IMR-90 (cell line): ENCODE measurements at places on chromosomes 5 and 9. TPM values are rescaled to one million over a fixed set of nuclear protein-coding genes. Genes with fewer than 3 reads are reported as not detected.

DNA sequence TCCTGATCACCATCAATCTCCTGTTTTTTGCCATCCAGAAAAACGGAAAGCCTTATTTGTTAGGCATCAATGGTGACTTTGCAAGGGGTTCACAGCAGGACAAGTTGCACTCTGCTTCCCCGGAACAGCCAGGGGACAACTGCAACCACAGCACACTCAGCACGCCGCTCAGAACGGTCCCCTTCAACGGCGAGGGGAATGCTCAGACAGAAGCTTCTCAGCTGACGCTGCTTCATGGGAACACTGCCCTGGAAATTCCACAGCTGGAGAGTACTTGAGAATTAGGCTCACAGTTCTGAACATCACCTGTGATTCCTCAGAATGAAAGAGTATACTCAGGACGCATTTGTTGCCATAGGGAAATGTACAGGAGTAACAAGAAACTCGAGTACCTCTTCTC, 40.1 kb upstream of the PLPP6 start:
- H3K27me3 ChIP-seq, result no peaks in the 10 kb centered on the region
- no peaks in the 10 kb centered on the region for H3K36me3 ChIP-seq
- H3K27ac ChIP-seq, result no peak overlapping the region
- H3K4me3 ChIP-seq, result no peak overlapping the region

DNA sequence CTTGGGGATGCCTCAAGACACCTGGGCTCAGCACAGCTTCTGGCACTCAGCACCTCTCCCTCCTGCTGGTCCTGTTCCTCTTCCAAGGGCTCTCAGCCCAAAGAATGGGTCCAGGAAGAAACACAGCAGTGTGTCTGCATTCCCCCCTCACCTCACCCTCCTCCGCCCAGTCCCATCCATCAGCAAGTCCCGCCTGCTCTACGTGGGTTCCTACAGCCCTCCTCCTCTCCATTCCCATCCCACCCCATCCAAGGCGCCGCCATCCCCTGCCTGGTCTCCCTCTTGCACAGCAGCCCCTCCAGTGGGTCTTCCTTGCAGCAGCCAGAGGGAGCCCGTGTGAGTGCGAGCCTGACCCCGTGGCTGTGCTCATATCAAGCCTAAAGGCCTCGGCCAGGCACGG, 52.3 kb upstream of the RPL26L1 start:
- H3K4me3 ChIP-seq, result no peak overlapping the region
- no peak for DNase-seq
- no peaks in the 10 kb centered on the region for H3K27me3 ChIP-seq
- peaks cover 58% of the 10 kb centered on the region for H3K4me1 ChIP-seq
- peak overlapping the region; percentile 65 for H3K27ac ChIP-seq

DNA sequence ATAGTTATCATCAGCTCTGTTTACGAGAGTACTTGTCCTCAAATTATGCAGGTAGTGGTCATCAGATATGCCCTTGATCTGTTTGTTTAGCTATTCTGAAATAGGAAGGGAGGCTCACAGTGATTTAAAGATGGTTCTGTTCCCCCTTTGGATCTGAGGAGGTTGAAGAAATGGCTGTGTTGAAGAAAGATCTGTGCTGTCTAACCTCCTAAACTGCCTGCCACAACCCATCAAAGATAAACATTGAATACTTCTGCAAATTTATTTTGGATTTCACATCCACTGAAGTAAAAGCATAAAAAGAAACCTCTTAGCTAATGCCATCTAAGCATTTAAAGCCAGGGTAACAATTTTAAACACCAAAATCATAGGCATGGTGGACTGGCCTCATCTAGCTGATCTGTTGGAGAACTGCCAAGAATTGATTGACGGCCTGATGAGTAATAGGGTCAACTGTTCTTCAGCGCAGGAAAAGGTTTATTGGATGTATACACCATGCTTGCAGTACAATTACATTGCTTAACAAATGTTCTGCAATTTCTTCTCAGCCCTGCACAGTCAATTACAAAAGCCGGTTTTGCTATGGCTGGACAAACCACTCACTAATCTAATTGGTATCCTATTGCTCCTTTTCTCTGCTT, 97.6 kb downstream of the SEMA6A start:
- no peaks in the 10 kb centered on the region for H3K27me3 ChIP-seq
- no peak overlapping the region for H3K27ac ChIP-seq
- no peak for DNase-seq
- no peaks in the 10 kb centered on the region for H3K36me3 ChIP-seq
- no peak overlapping the region for H3K4me3 ChIP-seq

- peaks cover 6% of the 10 kb centered on the region; the same call in 1 of the 2 replicates for H3K4me1 ChIP-seq
- no peak overlapping the region for H3K27ac ChIP-seq
- DNase-seq, result peak; percentile 79
- no peak overlapping the region for H3K4me3 ChIP-seq
- no peaks in the 10 kb centered on the region for H3K27me3 ChIP-seq
- no peaks in the 10 kb centered on the region for H3K36me3 ChIP-seq
Measured at GRCh38 chr9:84322828-84323227, 17.7 kb downstream of the SLC28A3 start.

- no peak overlapping the region for H3K27ac ChIP-seq
- H3K27me3 ChIP-seq, result peaks cover 30% of the 10 kb centered on the region
- no peak overlapping the region for H3K4me3 ChIP-seq
- H3K36me3 ChIP-seq, result no peaks in the 10 kb centered on the region
- no peak for DNase-seq
- H3K4me1 ChIP-seq, result no peaks in the 10 kb centered on the region
Measured at GRCh38 chr5:133824661-133825254, 143.7 kb downstream of the C5orf15 start.

- peaks cover 19% of the 10 kb centered on the region for H3K4me1 ChIP-seq
- peak overlapping the region; percentile 94 for H3K4me3 ChIP-seq
- H3K36me3 ChIP-seq, result peaks cover 22% of the 10 kb centered on the region
- no peaks in the 10 kb centered on the region for H3K27me3 ChIP-seq
Measured at GRCh38 chr5:14147210-14147609, 4.1 kb downstream of the TRIO start.

DNA sequence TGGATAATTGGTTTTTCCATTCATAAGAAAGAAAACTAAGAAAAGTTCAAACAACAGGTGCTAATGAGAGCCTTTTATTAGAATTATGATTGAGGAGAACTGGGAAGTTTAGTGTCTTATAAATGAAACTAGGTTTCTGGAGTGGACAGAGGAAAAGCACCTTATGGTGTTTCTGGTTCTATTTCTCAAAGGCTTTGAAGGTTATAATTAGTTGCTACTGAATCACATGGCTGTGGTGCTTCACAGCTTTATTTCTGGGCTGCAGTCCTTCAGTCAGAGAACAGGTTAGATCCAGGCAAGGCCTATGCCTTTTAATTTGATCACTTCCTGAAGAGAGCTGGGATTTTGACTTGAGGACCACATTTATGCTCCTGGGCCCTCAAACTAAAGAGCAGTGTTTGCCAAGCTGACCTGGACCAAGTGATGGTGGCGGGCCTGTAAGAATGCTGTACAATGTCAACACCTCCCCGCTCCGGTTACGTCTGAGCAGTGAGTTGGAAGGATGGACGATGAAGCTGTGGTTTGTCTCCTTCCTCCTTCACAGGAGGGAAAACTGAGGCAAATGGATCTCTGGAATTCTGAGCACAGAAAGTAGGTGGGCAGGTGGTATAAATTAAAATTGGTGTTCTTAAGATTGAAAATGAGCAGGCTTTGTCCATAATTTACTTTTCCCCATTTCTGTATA, 56.0 kb downstream of the ZNF462 start:
- no peak overlapping the region; the same call in 1 of the 2 replicates for H3K27ac ChIP-seq
- H3K36me3 ChIP-seq, result no peaks in the 10 kb centered on the region
- DNase-seq, result no peak
- H3K4me1 ChIP-seq, result peaks cover 18% of the 10 kb centered on the region

DNA sequence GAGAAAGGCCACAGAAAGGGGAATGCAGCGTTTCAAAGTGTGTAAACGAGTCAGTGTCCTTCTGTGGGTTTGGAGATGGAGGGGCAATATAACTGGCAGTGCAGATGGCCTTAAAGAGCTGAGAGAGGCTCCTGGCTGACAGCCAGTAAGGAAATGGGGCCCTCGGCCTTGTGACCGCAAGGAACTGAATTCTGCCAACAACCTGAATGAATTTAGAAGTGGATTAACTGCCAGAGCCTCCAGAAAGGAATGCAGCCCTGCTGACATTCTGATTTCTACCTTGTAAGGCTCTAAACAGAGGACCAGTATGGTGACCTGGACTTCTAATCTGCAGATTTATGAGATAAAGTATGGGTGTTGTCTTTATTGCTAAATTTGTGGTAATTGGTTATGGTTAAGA, 17.5 kb upstream of the NREP start:
- H3K27me3 ChIP-seq, result no peaks in the 10 kb centered on the region
- no peak overlapping the region for H3K4me3 ChIP-seq
- H3K27ac ChIP-seq, result no peak overlapping the region
- DNase-seq, result peak; percentile 42
- peaks cover 3% of the 10 kb centered on the region for H3K4me1 ChIP-seq

GRCh38 chr5:134041570-134042411, 37.0 kb upstream of the VDAC1 start:
- no peak for DNase-seq
- H3K4me3 ChIP-seq, result no peak overlapping the region
- no peaks in the 10 kb centered on the region for H3K4me1 ChIP-seq
- H3K27me3 ChIP-seq, result peaks cover 24% of the 10 kb centered on the region
- H3K36me3 ChIP-seq, result no peaks in the 10 kb centered on the region

GRCh38 chr9:128575916-128576315, 23.5 kb downstream of the SPTAN1 start:
- no peak for DNase-seq
- H3K27me3 ChIP-seq, result no peaks in the 10 kb centered on the region
- H3K4me1 ChIP-seq, result no peaks in the 10 kb centered on the region
- H3K36me3 ChIP-seq, result peaks cover 70% of the 10 kb centered on the region

DNA sequence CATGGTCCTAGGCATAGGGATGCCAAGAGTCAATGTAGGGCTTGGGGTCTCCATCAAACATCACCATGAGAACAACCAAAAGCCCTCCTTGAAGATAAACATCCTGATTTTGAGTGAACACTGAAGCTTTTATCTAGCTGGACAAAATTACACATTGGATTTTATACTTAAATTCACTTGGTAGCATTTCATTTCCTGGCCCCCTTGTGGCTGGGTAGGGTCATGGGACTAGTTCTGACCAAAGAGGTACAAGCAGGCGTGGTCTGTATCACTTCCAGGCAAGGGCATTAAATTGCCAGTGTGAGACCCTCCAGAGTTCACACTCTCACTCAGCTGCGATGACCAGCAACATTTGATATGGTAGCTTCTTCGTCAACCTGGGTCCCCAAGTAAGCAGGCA, 320.3 kb downstream of the ACTL7B start:
- no peak overlapping the region for H3K4me3 ChIP-seq
- no peak overlapping the region for H3K27ac ChIP-seq
- no peaks in the 10 kb centered on the region for H3K27me3 ChIP-seq
- H3K4me1 ChIP-seq, result peaks cover 10% of the 10 kb centered on the region
- no peak for DNase-seq

DNA sequence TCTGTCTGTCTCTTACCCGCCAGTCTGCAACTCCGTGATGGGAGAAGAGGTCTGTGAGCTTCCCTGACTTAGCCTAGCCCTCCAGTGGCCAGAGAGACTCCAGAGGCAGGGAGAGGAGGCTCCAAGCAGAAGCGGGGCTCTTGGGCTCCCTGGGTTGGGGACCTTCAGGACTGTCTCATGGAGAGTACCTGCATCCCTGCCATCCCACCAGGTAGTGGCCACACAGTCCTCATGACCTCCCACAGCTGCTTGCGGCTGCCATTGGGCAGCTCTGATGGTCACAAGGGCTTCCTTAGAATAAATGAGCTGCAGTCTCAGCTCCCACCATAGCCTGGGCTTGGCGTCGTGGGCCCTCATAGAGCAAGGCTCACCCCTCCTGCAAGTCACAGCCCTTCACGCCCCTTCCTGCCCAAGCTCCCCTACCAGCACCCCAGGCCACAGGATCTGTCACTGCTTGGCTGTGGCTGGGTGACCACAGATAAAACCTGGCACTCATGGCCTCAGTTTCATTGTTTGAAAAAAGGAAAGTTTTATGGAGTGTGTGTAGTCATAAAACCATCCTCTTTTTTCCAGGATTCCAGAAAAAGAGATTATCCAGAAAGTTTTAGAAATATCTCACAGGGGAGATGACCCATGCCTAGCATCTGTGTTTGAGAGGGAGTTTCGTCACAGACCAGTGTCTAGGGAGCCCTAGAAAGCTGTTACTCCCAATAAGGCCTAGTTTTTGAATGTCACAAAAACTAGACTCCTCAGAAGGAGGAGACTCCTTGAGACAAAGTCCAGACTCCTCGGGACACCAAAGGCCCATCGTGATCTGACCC, 48.4 kb downstream of the PPARGC1B start:
- no peak overlapping the region for H3K27ac ChIP-seq
- H3K36me3 ChIP-seq, result no peaks in the 10 kb centered on the region
- no peak overlapping the region for H3K4me3 ChIP-seq
- no peak for DNase-seq
- H3K27me3 ChIP-seq, result peaks cover 10% of the 10 kb centered on the region
- H3K4me1 ChIP-seq, result no peaks in the 10 kb centered on the region

GRCh38 chr5:76303921-76304320, 99.2 kb upstream of the IQGAP2 start:
- no peak overlapping the region for H3K4me3 ChIP-seq
- no peak for DNase-seq
- H3K4me1 ChIP-seq, result no peaks in the 10 kb centered on the region
- no peaks in the 10 kb centered on the region for H3K36me3 ChIP-seq

DNA sequence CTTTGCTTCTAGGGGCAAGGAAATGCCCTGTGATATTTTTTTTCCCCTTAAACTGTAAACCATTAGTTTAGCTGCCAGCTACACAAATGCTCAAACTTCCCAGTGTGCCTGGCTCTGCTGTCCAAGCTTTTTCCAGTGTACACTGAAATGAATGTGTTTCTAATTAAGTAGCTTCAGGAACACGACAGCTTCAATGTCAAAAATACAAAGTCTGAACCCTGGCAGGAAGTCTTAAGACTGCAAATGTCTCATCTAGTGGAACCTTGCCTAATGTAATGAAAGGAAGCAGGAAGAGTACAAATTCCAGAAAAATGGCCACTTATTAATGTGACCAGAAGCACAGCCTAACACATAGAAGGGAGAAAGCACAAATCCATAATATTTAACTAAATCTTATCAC, 255.2 kb downstream of the CRB2 start:
- H3K27me3 ChIP-seq, result no peaks in the 10 kb centered on the region
- H3K27ac ChIP-seq, result no peak overlapping the region
- no peaks in the 10 kb centered on the region; the same call in 1 of the 2 replicates for H3K36me3 ChIP-seq
- H3K4me3 ChIP-seq, result no peak overlapping the region
- DNase-seq, result peak; percentile 22

The LRRC70 gene
- 0.36 and 0.83 TPM in 2 replicates for total RNA-seq

The GFI1B gene
- total RNA-seq, result not detected in 2 replicates

The MSX2 gene
- 1.9 and 2.2 TPM in 2 replicates for total RNA-seq

The OR4F3 gene
- not detected in 2 replicates for total RNA-seq

The TSLP gene
- total RNA-seq, result 0.28 and 0.54 TPM in 2 replicates

The SLC6A3 gene
- not detected in 2 replicates for total RNA-seq
